ENCODE measurements at places on chromosomes 5 and 9.

DNA sequence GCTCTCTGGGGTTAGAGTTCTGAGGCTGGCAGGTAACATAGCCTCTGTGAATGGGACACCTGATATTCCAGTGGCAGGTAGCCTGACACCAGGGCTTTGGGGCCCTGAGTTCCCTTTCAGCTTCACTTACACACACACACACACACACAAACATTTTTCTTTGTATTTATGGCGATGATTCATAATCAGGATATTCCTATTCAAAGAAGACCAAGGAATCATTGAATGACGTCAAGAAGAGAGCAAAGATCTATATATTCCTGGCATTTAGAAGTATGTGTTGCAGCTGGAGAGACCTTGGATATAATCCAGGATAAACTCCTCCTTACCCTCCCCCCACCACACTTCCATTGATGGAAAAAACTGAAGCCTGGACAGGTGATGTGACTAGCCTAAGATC lies 7.9 kb upstream of the ENTREP1 start:
- no peak for DNase-seq

DNA sequence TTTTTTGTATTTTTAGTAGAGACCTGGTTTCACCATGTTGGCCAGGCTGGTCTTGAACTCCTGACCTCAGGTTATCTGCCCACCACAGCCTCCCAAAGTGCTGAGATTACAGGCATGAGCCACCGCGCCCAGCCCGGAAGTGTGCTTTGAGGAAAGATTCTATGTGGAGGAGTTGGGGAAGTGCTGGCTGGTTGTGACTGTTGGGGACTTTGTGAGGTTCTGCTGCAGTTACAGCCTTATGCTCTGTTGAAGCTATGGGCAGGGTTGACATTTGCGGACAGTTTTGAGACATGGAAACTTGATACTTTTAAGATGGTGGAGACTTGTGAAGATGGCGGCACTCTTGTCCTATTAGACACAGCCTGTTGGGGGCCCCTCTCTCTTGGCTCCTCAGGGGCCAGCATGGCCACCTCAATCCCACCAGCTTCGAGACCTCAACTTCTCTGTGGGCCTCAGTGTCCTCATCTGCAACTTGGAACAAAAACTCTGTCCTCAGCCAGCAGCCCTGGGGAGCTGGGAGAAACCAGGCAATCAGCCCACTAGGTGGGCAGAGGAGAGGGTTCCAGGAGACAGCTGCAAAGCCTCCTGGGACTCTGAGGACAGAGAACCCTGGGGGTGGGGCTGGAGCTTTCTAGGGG lies 24.9 kb downstream of the C9orf50 start:
- DNase-seq = no peak

GRCh38 chr5:84218546-84218945 lies 166.1 kb downstream of the EDIL3 start:
- DNase-seq = no peak

- no peak for DNase-seq
Observed at GRCh38 chr9:36738318-36738976, 165.8 kb downstream of the MELK start.

DNA sequence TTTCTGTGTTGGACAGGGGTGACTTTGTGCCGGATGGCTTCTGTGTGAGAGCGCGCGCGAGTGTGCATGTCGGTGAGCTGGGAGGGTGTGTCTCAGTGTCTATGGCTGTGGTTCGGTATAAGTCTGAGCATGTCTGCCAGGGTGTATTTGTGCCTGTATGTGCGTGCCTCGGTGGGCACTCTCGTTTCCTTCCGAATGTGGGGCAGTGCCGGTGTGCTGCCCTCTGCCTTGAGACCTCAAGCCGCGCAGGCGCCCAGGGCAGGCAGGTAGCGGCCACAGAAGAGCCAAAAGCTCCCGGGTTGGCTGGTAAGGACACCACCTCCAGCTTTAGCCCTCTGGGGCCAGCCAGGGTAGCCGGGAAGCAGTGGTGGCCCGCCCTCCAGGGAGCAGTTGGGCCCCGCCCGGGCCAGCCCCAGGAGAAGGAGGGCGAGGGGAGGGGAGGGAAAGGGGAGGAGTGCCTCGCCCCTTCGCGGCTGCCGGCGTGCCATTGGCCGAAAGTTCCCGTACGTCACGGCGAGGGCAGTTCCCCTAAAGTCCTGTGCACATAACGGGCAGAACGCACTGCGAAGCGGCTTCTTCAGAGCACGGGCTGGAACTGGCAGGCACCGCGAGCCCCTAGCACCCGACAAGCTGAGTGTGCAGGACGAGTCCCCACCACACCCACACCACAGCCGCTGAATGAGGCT lies at the start of gene ADRB2:
ADRB2 (plus strand) TSS at position 559 of the 686 bp plus-strand sequence. CDS start 221 bp downstream, outside the sequence.
- DNase-seq = peak; percentile 57

GRCh38 chr9:84990850-84991513 lies 321.5 kb downstream of the NTRK2 start:
- DNase-seq = no peak

GRCh38 chr9:91732187-91733005 lies 217.6 kb downstream of the ROR2 start:
- DNase-seq = no peak

DNA sequence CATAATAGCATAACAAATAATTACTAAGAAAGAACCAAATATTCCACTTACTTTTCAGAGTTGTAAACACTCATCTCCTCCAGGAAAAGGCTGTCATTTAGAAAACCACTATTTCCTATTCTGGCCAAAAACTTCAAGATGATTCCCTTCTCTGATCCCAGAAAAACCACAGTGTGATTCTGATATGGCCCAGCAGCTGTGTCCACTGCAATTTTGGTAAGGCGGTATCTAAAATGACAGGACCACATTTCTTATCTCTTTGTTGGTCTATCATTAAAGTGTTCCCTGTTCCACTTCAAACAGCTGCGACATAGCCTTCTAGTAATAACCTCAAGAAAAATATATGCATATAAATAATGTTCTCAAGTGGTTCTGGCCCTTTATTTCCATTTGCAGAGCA lies 96.1 kb downstream of the SEMA6A start:
- DNase-seq = no peak

DNA sequence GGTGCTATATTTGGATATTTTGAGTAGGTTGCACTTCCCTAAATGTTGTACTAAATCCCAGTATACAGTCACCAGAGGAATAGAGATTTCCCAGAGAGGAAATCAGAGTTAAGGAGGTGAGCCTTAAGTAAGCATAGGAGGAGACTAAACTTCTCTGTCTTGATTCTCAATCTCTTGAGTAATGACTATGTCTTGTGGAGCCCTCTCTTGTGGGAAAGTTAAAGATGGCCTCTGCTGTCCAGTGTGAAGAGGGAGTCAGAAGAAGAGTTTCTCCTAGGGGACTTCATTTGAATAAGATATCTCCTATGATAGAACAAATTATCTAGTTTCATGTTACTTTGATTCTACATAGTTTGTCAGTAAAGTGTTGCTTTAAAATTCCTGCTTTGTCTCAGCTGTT lies 502.5 kb downstream of the PDE4D start:
- DNase-seq = no peak

- DNase-seq = no peak
Observed at GRCh38 chr9:72332351-72332750, 32.7 kb downstream of the ZFAND5 start.

DNA sequence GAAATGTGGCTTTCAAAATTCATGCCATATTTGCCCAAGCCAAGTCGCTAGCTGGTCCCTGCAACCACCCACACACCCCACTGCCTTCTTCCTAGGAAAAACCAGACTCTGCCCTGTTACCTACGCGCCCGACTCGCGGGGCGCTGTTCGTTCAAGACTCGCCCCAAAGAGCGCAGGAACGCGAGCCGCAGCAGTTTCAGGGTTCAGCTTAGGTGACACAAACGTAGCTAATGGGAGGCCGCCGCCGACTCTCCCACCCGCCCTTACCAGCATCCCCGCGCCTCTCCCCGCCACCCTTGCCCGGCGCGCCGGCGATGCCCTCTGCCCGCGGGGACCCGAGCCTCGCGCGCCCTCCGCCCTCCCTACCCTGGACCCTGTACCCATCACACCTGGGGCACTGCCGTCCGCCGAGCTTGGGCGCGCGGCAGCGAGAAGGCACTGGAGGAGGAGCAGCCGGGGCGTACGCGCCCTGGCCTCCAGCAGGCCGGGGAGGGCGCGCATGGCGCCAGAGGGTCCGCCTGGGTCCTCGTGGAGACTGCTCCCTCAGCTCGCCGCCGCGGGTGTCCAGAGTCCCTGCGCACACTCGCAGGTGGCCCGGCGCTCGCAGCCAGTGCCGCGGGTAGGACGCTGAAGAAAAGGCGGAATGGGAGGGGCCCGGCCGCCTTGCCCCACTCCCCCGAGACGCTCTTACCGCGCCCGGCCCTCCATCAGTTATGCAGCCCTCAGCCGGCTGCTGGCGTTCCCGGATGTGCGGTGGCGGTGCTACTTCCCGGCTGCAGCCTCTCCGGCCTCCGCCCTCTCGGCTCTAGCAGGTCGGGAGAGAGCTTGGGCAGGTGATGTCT lies at the start of gene EMB:
EMB (minus strand) TSS at position 638 of the 842 bp plus-strand sequence; CDS start at position 501, 137 bp downstream.
- peak; percentile 57 for DNase-seq

DNA sequence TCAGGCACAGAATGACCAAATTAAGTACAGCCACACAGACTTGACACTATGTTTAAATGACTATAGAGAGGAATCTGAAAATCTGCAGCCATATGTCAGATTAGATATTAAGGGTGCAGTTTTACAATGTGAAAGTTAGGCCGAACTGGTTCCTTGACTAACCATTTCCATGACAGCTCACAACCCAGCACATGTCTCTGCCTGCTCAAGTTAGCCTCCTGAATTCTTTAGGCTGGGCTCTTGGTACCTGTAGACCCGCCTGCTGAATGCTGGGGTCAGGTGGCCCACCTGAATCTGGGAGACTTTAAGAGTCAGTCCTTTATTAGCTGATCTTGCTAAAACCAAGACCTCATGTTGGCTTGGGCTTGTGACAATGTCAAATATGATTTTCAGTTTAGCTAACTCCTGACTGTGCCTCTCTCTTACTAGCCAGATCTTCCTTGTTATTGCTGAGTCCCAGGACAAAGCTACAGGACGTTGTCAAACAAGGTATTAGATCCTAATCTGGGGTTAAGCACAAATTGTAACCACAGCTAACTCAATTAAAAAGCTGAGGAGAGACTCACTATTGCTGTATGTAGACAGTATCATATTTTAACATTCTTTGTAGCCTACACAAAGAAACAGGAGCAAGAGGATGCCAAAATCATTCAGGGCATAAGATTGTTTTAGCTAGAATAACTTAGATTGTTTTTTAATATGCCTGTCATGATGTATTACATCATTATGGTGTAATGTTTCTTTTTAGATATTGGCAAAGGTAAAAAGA lies 490.9 kb downstream of the SEMA5A start:
- no peak for DNase-seq

GRCh38 chr5:30450153-30450552 lies 743.3 kb upstream of the CDH6 start:
- DNase-seq = no peak

DNA sequence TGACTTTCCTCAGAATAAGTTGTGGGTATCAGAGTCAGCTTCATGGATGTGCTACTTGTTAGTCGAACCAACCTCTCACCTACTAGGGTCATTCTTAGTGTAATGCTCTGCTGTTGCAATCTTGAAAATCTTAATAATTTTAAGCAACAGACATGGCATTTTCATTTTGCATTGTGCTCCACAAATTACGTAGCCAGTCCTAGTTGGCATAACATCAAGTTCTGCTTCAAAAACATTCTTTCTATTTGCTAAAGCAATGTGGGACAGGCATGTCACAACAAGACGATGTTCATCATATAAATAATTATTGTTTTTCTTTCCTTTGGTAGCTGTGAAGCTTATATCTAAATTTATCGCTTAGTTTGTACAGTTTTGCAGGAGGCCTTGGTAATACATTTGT lies 39.3 kb upstream of the CDH12 start:
- no peak for DNase-seq

- no peak for DNase-seq
Observed at GRCh38 chr5:53733853-53734252, 173.4 kb downstream of the NDUFS4 start.

DNA sequence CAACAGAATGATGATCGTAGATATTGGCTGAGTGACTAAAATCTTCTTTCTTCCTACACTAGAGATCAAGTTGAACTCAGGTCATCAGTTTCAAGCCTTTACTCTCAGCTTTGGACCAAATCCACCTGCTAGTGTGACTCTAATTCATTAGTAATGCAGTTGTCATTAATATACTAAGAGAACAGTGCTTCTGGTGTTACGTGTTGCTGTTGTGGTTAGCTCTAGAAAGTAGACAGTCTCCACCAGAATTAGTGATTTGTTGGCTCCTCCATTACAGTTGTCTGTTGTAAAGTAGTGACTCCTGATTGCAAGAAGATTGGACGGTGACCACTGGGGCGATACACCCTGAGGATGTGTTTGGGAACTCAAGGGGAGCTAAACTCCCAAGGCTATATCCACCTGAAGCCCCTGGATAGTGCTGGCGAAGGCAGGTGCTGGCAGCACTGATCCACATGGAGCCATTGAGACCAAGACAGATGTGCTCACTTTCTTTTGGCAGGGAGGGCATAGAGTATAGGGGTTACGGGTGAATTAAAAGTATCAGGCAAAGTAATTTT lies 3.1 kb downstream of the CAMK4 start:
- no peak for DNase-seq

DNA sequence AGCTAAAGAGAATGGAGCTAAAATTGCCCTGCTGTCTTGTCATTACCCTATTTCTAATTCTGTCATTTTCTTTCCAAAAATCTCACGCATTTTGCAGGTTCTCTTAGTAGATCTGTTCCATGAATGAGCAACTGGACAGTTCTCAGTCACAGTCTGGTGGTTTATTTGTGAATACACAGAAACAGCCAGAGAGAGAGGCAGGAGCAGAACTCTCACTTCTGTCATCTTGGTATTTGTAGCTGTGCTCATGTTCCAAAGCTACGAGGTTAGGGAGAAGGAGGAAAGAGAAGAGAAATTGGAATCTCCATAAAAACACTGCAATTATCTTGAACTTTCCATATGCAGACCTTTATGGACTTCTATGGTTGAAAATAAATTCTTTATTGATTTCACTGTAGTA lies 118.0 kb upstream of the OR13F1 start:
- no peak for DNase-seq

- no peak for DNase-seq
Observed at GRCh38 chr5:39968381-39968780, 543.6 kb upstream of the DAB2 start.

- no peak for DNase-seq
Observed at GRCh38 chr9:17075758-17076485, 58.9 kb upstream of the CNTLN start.

- DNase-seq = no peak
Observed at GRCh38 chr5:100761192-100761591, 141.9 kb downstream of the ST8SIA4 start.

DNA sequence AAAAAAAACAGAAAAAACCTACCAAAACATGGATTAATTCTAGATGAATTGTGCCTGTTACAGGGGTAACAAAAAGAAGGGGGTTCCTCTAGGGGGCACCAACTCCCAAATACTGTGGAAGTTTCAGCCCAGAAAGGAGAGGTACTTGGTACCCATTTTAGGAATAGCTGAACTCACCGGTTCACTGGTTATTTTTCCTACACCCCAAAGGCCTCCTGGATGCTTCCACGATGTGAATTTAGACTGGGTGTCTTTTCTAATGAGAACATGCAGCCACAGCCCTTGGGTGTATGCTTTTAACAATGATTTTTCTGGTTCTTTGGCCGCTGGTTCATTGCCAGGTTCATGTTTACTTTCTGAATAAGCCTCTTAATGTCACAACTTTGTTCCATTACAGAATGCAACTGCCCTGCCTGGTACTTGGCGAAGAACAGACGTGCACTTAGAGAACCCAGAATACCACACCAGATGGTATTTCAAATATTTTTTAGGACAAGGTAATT lies 46.7 kb downstream of the GARNL3 start:
- DNase-seq = peak; percentile 22

- no peak for DNase-seq
Observed at GRCh38 chr5:159943326-159943725, 27.0 kb downstream of the ADRA1B start.
